ENCODE measurements at places on chromosomes 4 and X. TPM values are rescaled to one million over a fixed set of nuclear protein-coding genes. Genes with fewer than 3 reads are reported as not detected.

GRCh38 chr4:114180481-114180880 is 201.0 kb upstream of the ARSJ start:
- DNase-seq = no peak
- H3K27me3 ChIP-seq = no peaks in the 10 kb centered on the region
- H3K36me3 ChIP-seq = no peaks in the 10 kb centered on the region
- no peak overlapping the region for H3K4me3 ChIP-seq

- no peak overlapping the region for H3K4me3 ChIP-seq
- H3K4me1 ChIP-seq = no peaks in the 10 kb centered on the region
- no peak for DNase-seq
- H3K27ac ChIP-seq = no peak overlapping the region
- H3K27me3 ChIP-seq = no peaks in the 10 kb centered on the region
- H3K36me3 ChIP-seq = no peaks in the 10 kb centered on the region
Observed at GRCh38 chr4:82248903-82249632, 124.7 kb downstream of the HNRNPD start.

APLN gene
- not detected for total RNA-seq

TCEAL1 gene
- total RNA-seq = 47.2 TPM

SPANXN3 gene
- total RNA-seq = 1.7 TPM

GRCh38 chr4:92249541-92249940 is 54.2 kb upstream of the GRID2 start:
- no peaks in the 10 kb centered on the region for H3K36me3 ChIP-seq
- H3K4me1 ChIP-seq = no peaks in the 10 kb centered on the region
- H3K4me3 ChIP-seq = no peak overlapping the region
- DNase-seq = no peak

BRS3 gene
- not detected for total RNA-seq

DNA sequence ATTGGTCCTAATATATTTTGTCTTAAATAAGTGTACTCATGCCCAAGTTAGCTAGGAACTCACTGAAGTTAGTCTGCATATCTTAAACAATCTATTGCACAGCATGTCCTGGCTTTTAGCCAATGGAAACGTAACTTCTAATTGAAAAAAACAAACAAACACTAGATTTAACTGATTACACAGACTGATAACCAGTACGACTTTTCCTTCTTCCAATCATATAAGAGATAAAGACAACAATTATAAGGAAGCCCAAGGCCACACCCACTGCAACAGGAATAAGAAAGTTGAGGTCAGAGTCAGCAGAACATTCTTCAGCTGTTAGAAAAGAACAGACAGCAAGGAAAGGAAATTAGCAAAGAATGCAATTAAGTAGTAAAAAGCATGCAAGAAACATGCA is 40.8 kb downstream of the LAMP2 start:
- no peak for DNase-seq
- no peaks in the 10 kb centered on the region for H3K4me1 ChIP-seq
- no peak overlapping the region for H3K27ac ChIP-seq
- no peaks in the 10 kb centered on the region for H3K27me3 ChIP-seq
- no peaks in the 10 kb centered on the region for H3K36me3 ChIP-seq
- H3K4me3 ChIP-seq = no peak overlapping the region

GRCh38 chr4:9870165-9870790 is 88.8 kb downstream of the DRD5 start:
- H3K27me3 ChIP-seq = no peaks in the 10 kb centered on the region
- DNase-seq = no peak
- no peak overlapping the region for H3K27ac ChIP-seq
- no peaks in the 10 kb centered on the region for H3K4me1 ChIP-seq

GRCh38 chrX:3520982-3521381 is 174.5 kb upstream of the MXRA5 start:
- no peak overlapping the region for H3K4me3 ChIP-seq
- H3K27ac ChIP-seq = no peak overlapping the region
- no peaks in the 10 kb centered on the region for H3K27me3 ChIP-seq
- H3K4me1 ChIP-seq = no peaks in the 10 kb centered on the region
- no peak for DNase-seq
- no peaks in the 10 kb centered on the region for H3K36me3 ChIP-seq

GRCh38 chrX:131728295-131729145 is 184.6 kb downstream of the OR13H1 start:
- H3K27me3 ChIP-seq = no peaks in the 10 kb centered on the region
- DNase-seq = no peak
- no peaks in the 10 kb centered on the region for H3K4me1 ChIP-seq
- H3K27ac ChIP-seq = peak overlapping the region; percentile 72
- no peaks in the 10 kb centered on the region for H3K36me3 ChIP-seq

DNA sequence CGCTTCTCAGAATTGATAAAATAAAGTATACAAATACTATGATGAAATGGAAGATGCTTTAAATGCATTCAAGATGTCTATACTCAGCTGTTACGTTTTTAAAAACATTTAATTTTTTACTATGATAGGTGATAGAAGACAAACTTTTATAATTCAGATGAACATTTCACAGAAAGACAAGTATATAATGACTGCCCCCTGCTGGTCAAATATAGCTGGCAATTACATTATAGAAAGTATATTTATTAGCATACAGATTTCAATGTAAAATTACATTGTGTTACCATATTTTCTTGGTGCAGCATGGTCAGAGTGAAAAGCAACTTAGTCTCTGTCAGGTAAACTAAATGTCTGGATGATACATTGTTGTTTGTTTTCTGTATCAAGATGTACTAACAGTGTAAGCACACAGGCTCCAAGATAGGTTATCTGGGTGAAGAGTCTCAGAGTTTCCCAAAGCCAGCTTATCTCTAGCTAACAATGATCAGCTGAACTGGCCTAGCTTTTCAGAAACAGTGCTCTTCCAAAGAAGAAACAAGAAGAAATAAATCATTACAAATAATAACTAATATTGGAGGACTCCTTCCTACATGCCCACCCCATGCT is 54.1 kb downstream of the SRPX start:
- H3K4me1 ChIP-seq = no peaks in the 10 kb centered on the region
- H3K4me3 ChIP-seq = no peak overlapping the region
- H3K36me3 ChIP-seq = no peaks in the 10 kb centered on the region
- no peak for DNase-seq
- H3K27ac ChIP-seq = no peak overlapping the region

UVSSA gene
- total RNA-seq = 11.4 TPM

- no peaks in the 10 kb centered on the region for H3K36me3 ChIP-seq
- no peak for DNase-seq
- peaks cover 13% of the 10 kb centered on the region for H3K4me1 ChIP-seq
- H3K27me3 ChIP-seq = no peaks in the 10 kb centered on the region
- peak overlapping the region; percentile 56 for H3K27ac ChIP-seq
Observed at GRCh38 chrX:68928401-68928800, 99.6 kb downstream of the EFNB1 start.

GRCh38 chr4:127782275-127783025 is at the start of gene HSPA4L:
TSS of gene HSPA4L (plus strand) at chr4:127782322. CDS start at chr4:127782551, 229 bp downstream.
- peak within 1 kb of the TSS; percentile 96 for H3K4me3 ChIP-seq
- peaks cover 10% of the 10 kb centered on the region for H3K4me1 ChIP-seq
- no peaks in the 10 kb centered on the region for H3K27me3 ChIP-seq
- peak; percentile 46 for DNase-seq
- no peaks in the 10 kb centered on the region for H3K36me3 ChIP-seq

- DNase-seq = no peak
- H3K27me3 ChIP-seq = no peaks in the 10 kb centered on the region
- no peak overlapping the region for H3K4me3 ChIP-seq
- H3K4me1 ChIP-seq = no peaks in the 10 kb centered on the region
- H3K27ac ChIP-seq = no peak overlapping the region
- no peaks in the 10 kb centered on the region for H3K36me3 ChIP-seq
Observed at GRCh38 chrX:146278381-146278780, 460.8 kb downstream of the SLITRK2 start.

REELD1 gene
- not detected for total RNA-seq

Data from gastrocnemius medialis (tissue), 4 donors.